ENCODE measurements at places on chromosomes 1 and 21.
A peak's percentile ranks its signal among the peaks of the same experiment; 100 is the strongest.

DNA sequence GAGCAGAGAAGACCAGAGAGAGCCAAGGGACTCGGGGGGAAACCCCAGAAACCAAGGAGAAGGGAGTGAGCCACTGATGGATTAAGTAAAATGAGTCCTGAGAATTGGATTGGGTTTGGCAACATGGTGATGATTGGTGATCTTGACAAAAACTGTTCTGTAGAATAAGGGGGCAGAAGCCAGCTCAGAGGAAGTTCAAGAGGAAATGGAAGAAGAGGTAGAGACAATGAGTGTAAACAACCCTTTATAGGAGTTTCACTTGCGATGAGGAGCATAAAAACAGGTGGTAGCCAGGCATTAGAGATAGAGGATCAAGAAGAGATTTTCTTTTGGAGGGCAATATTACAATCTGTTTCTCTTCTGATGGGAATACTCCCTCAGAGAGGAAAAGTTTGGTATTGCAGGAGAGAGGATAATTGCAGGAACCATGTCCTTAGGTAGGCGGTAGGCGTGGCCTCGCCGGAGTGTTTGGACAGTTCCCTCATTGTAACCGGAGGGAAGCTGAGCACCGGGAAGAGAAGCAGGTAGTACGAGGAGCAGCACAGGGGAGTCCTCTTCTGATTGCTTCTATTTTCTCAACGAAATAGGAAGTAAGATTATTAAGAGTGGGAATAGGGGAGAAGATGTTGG, 68.4 kb upstream of the TENT5C start:
- DNase-seq: no peak

- DNase-seq: no peak
Measured at GRCh38 chr1:101376121-101377083, 139.6 kb downstream of the S1PR1 start.

GRCh38 chr1:231383159-231383860, 38.8 kb downstream of the EGLN1 start:
- DNase-seq: peak; percentile 58

- DNase-seq: no peak
Measured at GRCh38 chr1:28899267-28899666, 15.1 kb upstream of the EPB41 start.

GRCh38 chr21:41683815-41684214, 83.0 kb downstream of the RIPK4 start:
- DNase-seq: no peak

- DNase-seq: no peak
Measured at GRCh38 chr1:225849925-225850324, 32.3 kb downstream of the TMEM63A start.

DNA sequence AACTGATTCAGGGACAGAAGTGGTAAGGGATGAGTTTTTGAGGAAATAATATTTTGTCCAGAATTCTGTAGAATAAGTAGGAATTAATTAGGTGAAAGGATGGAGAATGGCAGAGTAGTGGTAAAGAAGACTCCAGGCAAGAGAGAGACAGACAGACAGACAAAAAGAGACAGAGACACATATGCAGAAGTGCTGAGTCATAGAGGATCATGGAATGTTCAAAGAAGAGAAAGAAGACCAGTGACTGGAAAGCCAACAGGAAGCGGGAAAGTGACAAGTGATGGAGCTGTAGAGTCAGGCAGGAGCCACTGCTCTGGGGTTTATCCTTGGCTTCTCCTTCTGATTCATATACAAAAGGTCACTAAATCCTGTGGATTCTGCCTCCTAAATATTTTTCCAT, 85.9 kb downstream of the UROD start:
- peak; percentile 29 for DNase-seq

DNA sequence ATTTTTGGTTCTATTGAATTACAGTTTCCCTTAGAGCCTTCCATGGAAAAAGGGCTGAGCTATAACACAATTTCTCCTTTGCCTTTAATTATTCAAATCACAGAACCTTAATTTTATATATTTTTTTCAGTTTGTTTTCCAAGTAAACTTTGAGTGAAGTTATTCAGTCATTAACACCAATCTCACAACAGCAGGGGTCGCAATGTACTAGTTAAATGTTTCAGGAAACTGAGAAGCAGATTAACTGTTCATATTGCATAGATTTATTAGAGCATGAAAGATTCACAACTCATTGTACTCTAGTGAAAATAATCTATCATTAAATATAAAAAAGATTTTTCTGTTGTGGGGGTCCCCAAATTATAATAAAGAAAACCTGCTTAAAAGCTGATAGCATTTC, 64.1 kb downstream of the KIFAP3 start:
- DNase-seq: peak; percentile 78

- no peak for DNase-seq
Measured at GRCh38 chr1:119962296-119962968, 66.1 kb upstream of the ADAM30 start.

DNA sequence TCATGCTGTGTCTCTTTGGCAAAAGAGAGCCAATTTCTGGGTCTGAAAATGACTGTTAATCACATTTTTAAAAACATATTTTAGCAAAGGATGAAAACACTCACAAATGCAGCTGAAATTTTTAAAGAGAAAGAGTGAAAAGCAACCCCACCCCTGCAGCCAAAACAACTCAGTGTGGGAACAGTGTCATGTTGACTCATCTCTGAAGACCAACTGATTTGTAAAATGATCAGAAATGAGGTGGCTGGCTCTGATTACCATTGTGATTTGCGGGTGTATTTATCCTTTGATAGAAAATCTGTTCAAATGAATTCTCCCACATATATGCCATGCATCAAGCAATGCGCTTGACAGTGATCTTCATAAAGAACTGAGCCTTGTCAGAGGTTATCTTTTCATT, 287.0 kb upstream of the ESRRG start:
- DNase-seq: no peak

DNA sequence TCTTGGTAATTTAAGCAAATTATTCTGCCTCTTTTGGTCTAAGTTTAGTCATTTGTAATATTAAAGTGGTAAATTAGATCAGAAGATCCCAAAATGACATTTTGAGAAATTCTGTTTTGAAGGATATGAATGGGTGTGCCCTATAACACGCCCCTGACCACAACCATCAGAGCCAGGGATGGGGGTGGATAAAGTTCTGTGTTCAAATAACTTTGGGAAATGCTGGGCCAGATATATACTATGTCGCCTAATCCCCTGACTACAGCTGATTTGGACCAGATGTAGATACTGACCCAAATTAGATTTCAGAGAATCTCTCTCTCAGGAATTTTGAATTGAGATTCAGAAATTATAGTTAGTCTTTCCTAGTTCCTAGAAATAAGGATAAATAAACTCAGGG, 21.2 kb upstream of the EDEM3 start:
- DNase-seq: no peak

GRCh38 chr1:75785320-75785982, 605 bp upstream of the RABGGTB start:
- no peak for DNase-seq

- DNase-seq: no peak
Measured at GRCh38 chr1:213720032-213720431, 267.7 kb upstream of the PROX1 start.

GRCh38 chr1:4656533-4657140, 2.2 kb downstream of the AJAP1 start:
- no peak for DNase-seq

DNA sequence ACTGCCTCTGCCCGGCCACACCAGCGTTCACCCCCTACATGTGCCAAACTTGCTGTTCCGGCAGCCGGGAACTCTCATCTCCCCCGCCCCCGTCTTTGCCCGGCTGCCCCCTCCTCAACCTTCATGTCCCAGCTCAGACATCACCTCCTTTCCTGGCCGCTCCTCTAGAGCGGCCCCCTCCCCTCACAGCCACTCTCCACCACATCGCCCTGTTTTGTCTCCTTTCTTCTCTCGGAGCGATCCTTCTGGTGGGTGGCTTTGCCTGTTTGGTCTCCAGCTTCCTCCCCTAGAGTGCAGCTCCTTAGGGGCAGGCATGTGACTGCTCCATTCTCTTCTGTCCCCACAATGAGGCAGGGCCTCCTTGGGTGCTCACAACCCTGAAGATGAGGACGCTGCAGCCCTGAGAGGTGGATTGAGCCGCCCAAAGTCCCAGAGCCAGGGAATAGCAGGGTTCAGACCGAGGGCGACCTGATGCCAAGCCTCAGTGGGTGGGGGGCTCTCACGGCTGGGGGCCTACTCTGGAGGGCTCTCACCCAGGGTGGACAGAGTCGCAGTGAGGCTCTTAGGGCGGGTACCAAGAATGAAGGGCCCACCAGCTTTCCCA, 44.9 kb upstream of the ECE1 start:
- DNase-seq: no peak

DNA sequence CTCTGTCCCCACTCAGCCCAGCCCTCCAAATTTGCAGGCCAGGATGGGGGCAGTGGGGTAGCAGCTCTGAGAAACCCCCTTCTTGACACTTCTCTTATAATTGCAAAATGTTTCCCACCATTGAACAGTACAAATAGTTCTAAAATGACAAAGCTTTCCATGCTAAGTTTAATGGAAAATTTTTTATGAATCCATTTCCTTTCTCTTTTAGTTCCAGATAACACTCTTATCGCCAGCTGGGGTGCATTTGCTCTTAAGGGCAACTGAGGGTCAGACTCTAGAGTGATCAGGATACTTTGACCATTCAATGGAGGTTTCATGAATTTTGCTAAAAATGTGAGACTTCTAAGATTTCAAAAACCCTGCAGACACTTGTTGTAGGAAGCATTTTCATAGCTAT, 29.9 kb downstream of the PIK3C2B start:
- no peak for DNase-seq

DNA sequence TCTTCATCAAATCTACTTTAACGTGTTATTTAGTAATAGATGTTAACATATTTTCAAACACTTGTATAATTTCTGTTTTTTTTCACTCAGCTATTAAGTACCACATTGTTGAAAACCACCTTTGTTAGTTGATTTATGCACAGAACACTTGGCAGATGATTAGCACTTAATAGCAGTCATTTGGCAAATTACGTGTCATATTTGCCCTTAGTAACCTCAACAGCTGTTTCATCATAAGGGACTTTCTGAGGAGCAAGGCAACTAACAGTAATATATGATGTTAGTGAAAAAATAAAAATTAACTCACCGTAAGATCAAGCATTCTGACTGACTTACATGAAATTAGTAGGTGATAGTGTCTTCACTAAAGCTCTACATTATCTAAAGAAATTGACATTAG, 186.4 kb downstream of the HMCN1 start:
- DNase-seq: no peak

DNA sequence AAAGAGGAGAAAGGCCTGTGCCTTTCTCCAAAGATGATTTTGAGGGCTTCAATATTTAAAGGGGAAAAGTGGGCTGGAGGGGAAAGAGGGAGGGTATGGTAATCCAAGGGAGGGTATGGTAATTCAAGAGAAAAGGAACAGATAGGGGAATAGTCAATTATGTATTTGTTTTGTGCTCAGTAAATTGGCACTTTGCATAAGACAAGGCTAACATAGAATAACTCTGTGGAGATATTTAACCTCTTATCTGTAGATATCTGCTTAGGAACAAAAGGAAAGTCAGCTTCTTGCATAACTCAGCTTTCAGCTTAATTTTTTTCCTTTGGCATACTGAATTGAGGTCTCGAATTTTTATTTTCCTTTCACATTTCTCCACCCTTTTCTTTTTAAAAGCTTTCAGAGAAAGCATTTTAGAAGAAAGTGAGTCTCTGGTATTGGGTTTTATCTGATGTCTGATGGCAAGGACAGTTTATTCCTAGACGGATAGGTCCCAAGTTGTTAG, 119.9 kb upstream of the F3 start:
- DNase-seq: no peak

DNA sequence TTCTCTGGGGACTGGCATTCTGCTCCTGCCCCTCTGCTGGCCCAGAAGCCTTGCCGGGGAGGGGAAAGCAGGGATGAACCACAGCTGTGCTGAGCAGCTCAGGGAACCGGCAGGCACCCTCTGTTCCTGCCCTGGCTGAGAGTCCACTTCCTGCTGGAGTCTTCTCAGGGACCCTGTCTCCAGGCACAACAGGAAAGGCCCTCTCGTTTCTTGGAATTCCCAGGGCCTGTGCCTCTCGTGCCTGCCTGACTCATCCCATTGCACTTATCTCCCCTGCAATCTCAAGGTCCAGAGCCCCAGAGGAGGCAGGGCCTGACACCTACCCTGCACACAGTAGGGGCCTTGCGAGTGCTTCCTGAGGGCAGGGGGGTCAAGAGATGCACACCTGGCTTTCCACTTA, 1.1 kb upstream of the EDN2 start:
- DNase-seq: peak; percentile 61

- peak; percentile 23 for DNase-seq
Measured at GRCh38 chr1:160058087-160058486, 11.9 kb downstream of the KCNJ10 start.

- no peak for DNase-seq
Measured at GRCh38 chr1:39255222-39255621, 50.7 kb downstream of the MACF1 start.

DNA sequence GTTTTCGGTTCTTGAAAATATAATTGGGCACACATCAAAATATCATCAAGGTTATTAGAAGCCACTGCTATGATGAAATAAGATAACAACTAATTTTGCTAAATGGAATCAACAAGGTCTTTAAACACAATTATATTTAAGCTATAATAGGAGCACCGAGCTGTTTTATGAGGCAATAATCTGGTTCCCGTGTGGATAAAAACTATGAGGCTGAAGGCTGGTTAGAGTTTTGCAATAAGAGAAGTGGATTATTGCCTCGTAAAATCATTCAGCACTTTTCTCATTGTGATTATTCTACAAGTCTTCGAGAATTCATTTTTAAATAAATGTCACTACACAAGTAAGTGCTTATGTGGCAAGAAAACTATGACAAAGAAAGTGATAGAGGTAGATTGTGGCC, 975.7 kb upstream of the ADGRL2 start:
- DNase-seq: no peak

DNA sequence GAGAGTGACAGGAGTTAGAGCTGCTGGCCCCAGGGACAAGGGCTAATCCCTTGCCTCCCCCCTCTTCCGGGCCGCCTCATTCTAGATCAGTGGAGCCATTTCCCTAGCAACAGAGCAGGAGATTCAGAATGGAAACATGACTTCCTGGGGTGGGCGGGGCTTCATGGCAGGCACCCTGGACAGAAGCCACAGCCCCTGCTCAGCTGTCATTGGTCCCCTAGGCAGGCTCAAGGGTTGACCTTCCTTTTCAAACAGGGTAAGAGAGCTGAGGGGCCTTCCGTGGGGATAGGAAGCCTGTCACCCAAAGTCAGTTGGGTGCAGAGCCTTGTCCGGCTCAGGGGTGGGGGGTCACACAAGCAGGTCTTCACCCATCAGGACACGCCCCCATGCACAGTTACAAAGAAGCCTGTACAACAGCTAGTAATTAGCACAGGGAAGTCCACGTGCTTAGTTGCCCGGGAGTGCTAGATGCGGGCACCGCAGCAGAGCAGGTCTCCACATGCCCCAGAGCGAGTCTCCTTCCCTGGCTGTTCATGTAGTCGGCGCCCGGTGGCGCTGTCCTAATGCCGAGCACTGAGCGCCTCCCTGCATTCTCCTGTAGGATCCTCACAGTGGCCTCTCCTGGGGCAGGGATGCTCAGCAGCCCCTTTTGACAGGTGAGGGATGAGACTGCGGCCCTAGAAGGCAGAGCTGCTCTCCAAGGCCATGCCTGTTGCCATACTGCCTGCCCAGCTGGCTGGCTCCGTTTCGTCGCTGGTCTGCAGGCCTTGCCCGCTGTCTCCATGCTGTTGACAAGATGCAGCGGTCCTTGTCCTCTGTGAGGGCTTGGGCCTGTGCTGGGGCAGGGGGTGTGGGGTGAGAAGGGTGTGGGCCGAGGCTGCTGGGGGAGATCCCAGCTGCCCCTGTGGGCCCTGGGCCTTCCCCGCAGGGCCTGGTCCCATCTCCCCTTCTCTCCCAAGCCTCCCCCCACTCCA, 5.1 kb downstream of the TMEM201 start:
- peak; percentile 36 for DNase-seq
